ENCODE measurements at places on chromosomes 12 and 14.

DNA sequence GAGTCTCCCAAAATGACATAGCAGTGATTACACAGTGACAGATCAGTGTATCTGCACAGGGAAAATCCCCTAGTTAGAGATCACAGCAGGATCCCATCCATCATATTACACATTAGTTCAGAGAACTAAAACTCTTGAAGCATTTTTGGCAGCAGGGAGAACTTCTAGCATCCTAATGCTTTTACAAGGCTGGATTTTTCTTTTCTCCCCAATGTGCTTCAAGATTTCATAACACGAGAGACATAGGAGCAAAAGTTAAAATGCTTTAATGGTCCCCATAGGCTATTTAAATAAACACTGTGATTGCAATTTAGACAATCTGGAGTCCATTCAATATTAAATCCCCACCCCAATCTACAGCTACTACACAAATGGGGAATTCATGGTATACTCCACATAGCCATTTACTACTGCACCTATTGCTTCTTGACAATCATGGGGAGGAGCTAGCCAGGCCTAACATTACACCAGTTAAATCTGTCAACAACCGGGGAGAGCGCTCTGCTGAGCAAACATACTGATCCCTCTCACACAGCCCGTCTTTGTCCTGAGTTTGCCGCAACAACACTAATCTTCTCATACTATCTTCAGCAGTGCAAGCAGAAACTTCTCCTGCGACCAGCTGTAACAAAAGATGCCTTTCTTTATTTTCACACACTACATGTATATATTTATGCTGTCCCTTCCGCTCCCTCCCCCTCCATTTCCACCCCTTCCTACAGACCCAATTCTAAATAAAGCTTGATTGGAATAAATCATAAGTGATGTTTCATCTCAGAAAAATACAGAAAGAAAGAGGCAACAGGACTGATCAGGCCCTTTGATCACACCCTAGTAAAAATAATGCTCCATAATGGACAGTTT lies 120.3 kb upstream of the SOX5 start:
- DNase-seq = no peak

DNA sequence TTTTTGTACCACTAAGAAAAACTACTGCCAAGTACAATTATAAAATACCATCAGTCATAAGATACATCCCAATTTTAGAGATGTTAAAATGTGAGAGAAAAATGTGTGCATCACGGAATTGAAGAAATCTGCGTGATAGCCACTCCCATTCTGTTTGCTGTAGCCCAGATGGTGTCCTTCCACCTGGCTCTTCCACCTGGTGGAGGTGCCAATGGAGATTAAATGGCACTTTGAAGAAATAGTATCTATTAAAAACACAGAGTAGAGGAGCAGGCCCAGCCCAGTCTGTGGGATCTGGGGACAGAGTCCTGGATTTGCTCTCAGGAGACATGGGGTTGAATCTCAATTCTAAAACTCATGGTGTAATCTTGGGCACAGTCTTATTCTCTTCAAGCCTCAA lies 35.5 kb downstream of the TSPAN11 start:
- DNase-seq = no peak

DNA sequence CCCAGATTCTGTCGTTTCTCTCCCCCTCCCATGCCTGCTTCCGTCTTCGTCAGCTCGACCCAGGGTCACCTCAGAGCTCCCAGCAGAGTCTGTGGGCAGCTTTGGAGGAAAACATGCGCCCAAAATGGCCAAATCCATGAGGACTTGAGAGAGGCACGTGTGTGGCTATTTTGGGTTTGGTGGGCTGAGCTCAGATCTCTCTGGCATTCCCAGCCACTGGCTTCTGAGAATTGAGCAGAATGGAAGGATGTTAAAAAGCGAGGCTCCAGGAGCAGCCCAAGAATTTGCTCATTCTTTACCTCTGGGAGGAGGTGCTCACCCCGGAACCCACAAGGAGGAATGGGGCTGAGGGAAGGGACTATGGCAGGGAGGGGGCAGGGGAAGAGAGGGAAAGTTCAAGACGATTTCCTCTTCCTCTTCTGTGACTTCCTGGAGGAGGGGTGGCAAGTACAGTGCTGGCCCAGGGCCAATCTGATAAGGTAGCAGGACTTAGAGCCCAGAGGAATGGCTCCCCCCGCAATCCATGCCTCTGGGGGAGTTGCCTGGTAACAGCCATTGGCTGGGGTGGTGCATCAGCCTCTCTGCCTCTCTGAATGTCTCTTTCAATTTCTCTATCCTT lies 20.1 kb downstream of the TSPAN9 start:
- no peak for DNase-seq

GRCh38 chr14:101497684-101498525 lies 63.4 kb upstream of the DIO3 start:
- no peak for DNase-seq

DNA sequence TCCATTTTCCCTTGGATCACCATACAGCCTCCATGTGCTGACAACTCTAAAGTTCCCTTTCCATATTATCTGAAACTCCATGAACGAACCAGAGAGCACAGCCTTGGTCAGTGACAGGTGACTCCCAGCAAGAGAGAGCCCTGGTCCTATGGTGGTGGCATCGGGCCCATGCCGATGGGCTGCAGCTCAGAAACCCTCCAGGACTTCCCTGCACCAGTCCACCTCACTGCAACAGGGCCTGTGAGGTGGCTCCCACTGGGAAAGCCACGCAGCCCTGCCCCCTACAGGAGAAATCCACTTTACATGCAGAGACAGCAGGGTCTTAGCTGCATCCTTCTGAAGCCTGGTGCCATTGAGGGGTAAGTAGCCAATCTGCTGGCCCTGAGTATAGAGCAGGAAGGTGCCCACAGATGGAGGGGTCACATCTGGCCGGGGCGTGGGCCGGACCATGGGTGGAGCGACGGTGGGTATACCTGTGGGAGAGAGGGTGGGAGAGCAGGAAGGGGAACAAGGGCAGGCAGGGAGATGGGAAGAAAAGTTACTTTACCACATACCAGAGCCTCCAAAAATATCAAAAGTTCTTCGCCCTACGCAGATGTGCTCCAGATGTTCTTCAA lies 24.7 kb downstream of the RTRAF start:
- no peak for DNase-seq

DNA sequence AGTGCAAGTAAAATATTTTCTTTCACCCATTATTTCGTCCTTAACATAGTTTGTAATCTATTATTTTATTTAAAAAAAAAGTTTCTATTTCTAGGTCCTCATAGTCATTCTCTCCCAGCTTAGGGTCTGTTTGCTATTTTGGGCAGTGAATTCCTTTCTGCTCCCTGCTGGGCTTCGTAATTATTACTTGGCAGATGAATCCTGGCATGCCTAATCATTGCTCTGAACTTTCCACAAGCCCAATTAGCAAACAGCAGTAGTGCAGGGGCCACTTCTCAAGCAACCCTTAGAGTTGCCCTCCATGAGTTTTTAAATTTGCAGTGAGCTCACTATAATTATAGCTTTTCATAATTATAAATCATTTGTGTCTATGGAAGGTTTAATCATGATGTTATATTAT lies 1378.3 kb upstream of the SEL1L start:
- DNase-seq = no peak

- DNase-seq = no peak
Observed at GRCh38 chr14:45242706-45243105, 10.3 kb downstream of the MIS18BP1 start.

DNA sequence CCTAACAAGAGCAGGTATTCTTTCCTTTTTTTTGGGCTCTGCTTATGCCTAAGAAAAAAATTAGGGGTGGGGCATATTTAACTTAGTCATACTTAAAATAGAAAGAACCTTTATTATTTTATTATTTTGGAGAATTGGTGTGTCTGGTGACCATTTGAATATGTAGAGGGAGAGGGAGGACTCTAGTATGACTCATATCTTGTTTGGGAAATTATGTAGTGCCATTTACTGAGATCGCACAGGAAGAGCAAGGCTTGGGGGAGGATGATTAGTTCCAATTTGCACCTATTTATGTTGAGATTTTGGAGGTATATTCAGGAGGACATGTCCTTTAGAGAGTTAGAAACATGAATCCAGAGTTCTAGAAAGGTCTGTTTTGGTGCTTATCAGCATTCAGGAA lies 9.9 kb downstream of the ZNF410 start:
- no peak for DNase-seq

DNA sequence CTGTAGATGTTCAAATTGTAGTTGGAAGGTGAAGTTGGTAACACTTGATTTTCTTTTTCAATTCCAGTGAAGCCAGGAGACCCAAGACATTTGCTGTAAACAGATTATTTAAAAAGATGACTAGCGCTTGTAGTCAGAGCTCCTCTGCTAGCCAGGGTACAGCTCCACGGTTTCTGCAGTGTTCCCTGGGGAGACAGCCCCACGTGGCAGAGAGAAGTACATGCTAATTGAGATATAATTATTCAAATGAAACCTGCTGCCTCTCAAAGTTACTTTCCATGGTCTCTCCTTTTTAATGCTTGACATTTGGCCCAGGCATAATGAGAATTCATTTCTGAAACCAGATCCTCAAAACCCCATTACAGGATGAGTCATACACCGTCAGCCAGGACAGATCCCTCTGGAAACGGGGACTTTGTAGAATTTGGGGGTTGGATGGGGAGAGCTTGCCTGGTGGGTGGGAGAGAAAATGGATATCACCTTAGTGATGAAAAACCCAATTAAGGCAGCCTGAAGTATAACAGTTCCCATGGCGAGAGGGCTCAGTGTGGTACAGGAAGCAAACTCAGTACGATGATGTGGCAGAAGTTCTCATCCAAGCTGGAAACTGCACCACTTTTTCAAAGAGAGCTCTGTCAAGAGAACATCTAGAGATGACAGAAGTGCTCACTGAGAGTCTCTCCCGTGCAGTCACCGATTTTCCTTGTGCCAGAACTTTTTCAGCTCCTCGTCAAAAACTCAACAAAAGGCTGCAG lies 637.7 kb upstream of the TMEM132C start:
- no peak for DNase-seq

DNA sequence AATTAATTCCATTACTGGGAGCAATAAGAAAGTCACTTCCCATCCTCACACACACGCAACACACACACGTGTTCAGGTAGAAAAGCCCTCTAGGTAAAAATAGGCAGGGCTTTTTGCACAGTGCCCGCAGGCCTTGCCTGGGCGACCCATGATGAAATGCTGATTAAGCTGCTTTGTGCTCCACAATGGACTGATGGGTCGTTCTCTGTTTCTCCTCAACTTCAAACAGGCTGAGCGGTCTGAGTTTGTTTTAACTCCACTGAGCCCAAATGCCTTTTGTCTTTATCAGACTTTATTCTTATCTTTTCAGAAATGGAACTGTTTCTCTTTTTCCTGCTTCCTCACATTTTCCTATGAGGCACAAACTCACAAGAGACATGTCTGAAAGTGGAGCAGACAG lies 9.4 kb upstream of the DACT1 start:
- DNase-seq = no peak

DNA sequence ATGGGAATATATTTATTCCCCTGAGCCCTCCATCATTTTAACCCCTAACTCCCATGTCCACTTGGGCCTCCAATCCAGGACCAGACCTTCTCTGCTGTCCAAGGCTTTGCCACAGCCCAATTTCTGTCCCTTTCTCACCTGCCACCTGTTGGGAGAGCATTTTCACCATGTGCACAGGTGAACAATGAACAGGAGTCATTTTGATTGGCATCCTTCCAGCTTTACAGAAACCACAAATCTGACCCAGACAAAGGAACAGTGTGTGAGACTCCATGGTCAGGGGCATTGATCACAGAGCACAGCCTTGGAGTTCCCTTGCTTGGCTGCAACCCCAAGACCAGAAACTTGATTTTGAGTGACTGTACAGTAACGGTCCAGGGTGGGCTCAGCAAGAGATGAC lies 91.9 kb downstream of the CRACR2A start:
- no peak for DNase-seq

GRCh38 chr12:47837190-47838171 lies 17.8 kb upstream of the HDAC7 start:
- DNase-seq = no peak

DNA sequence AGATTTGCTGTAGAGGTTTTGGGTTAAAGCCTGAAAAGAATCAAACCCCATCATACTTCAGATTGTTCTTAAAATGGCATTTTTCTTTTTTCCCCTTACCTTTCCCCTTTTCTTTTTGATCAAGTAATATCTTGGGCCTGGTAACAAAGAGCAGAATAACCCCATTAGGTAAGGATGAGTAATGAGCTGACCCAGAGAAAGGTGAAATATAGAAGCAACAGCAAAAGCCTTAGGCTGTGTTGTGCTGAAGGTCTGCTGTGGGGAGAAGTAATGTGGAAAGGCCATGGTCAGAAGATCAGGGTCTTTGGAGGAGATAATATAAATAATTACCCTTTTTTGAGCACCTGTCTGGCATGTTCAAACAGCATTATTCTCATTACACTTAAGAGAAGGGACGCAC lies 42.3 kb downstream of the MIA2 start:
- no peak for DNase-seq

GRCh38 chr12:124609041-124609989 lies 41.9 kb upstream of the NCOR2 start:
- no peak for DNase-seq

DNA sequence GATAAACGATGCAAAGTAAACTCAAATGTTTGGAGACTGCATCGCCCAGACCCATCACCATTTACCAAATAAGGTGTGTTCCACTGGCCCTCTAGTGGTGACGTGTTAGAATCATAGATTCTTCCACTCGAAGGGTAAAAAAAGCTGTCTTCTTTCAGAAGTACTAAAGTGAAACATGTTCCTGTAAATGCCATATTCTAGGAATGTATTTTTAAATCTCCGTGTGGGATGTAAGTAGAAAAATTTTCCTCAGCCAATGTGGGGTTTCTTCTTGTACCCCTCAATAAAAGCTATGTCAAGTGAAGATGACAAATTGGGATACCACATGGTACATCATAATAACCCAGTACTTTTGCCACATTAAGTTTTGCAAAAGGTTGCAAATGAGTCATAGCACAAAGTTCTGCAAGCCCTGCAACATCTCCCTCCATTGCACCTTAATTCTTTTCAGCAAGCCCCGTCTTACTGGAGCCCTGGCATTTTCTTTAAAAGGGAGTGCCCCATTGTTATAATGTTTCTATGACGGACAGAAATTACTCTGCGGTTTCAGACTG lies 100.8 kb downstream of the CCER1 start:
- no peak for DNase-seq

GRCh38 chr14:86153480-86153879 lies 623.5 kb downstream of the FLRT2 start:
- no peak for DNase-seq

- peak; percentile 20 for DNase-seq
Observed at GRCh38 chr12:110743571-110744093, 941 bp upstream of the PPP1CC start.

DNA sequence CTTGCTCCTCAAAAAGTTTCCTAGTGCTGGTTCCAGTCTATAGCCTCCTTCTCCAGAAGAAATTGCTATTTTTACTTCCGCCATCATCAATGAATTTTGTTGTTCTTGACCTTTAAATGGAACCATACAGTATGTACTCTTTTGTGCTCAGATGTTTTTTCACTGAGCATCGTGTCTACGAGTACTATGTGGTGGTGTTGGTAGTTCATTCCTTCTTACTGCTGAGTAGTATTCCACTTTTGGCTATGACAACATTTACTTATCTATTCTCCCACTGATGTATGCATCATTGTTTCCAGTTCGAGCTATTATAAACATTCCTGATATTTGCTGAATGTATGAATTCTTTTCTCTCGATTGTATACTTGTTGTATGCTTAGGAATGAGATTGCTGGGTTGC lies 28.6 kb downstream of the SLC2A14 start:
- DNase-seq = no peak
